ENCODE measurements at places on chromosomes 6 and 20.

DNA sequence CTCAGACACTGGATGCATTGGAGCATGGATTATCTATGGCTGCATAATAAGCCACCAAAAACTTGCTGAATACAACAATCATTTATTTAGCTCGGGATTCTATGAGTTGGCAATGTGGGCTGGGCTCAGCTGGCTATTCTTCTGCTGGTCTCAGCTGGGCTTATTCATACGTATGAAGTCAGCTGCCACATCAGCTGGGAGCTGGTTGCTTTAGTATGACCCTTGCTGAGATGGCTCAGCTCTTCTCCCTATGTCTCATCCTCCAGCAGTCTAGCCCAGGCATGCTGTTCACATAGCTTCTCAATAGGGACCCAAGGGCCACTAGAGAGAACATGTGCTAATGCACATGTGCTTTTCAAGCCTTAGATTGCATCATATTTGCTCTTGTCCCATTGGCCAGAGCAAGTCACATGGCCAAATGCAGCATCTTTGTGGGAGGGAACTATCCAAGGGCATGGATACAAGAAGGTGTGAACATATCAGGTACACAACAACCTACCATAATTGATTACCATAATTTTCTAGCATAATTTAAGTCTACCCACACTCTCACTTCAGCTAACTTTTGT lies 444.6 kb downstream of the KIF16B start:
- no peak for DNase-seq

DNA sequence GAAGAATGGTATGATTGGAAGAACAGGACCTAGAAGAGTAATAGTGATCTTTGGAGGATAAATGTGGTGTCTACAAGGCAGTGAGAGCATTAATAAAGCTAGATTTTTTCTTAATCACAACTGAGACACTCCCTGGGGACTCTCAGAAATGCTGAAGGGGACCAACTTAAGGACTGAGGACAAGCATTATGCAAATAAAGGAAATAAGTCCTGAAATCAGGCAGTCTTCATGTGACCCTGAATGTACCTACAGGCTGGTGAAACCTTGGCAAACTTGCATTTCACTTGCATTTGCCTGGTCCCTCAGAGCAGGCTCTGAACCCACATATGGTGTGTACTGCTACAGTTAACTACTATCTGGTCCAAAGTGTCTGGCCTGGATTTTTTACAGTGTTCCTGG lies 19.3 kb upstream of the TTK start:
- DNase-seq: no peak

GRCh38 chr6:121143476-121143875 lies 190.8 kb downstream of the TBC1D32 start:
- no peak for DNase-seq

DNA sequence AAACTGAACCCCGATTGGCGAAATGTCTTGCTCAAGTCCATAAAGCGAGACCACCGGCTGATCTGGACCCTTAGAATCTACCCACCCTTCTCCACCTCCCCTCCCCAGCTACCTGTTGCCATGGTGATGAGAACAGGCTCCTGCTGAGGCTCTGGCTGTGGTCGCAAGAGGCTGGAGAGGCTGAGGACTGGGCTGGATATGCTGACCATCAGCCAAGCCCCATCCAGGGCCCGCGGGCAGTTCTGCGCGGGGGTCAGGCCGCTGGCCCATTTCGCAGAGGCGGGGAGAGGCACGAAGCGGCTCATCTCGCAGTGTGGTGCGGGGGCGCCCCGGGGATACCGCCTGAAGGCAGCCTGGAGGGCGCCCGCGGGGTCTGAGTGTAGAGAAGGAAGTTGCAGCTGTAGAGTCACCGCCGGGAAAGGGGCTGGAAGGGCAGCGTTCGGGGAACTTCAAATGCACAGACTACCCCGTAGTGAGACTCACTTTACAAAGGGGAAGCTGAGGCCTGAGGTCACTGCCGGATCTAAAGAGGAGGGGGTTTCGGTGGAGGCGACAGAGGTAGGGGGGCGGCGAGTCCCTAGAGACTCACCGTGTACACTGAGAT lies 671 bp downstream of the TAPBP start:
- peak; percentile 80 for DNase-seq

DNA sequence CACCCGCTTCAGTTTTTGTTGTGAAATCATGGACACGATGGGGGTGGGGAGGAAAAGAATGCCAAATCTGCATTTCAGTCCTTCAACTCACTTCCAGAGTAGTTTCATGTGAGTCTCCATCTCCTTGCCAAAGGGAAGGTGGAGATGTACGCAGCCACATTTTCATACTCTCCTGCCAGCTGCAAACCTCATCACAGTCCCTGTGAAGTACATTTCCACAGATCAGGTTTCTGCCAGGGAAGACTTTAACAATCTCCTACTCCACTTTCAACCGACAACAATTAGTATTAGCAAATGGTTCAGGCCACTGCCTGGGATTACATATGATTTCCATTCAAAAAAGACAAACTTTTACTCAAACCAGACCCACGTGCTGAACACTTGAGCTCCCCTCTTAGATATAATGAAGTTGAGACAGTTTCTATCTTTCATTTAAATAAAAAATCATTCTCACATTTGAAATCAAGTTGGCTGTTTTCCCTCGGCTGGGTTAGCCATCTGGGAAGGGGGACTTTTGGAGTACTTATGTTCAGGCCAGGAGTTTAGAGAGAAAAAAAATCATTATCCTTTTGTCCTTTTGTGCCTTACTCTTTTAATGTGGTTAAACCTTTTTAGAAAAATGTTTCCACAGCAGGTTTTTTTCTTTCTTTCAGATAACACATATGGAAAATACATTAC lies 51.0 kb upstream of the CEP162 start:
- peak; percentile 73 for DNase-seq

DNA sequence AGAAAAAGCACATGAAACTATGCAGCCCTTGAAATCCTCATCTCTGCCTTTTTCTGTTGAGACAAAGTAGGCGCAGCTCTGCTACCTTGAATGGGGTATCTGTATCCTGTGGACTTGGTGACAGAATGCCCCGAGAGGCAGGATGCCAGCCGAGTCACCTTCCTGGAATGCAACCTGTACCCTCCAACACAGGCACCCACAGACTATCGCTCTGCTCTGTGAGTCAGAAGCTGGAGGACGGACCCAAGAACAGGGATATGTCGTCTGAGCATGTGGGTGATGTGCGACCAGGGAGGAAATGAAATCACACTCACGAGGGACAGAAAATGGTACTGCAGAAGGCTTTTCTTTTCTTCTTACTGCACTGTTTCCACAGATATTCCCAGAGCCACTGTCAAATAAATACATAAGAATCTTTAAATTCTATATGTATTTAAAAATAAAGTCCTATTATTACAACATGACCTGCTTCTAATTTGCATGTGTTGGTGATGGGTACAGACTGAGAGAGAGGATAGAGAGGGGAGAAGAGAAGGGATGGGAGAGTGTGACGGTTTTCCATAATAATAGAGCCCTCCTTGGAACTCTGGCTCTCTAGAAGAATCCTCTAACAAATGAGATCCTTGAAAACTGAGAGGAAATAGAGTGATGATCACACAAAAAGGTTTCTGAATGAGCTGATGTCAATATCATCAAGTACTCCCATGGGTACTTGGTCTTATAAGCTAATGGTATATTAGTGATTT lies 308.1 kb downstream of the FOXC1 start:
- no peak for DNase-seq

GRCh38 chr6:17551383-17551958 lies 48.6 kb upstream of the FAM8A1 start:
- no peak for DNase-seq

DNA sequence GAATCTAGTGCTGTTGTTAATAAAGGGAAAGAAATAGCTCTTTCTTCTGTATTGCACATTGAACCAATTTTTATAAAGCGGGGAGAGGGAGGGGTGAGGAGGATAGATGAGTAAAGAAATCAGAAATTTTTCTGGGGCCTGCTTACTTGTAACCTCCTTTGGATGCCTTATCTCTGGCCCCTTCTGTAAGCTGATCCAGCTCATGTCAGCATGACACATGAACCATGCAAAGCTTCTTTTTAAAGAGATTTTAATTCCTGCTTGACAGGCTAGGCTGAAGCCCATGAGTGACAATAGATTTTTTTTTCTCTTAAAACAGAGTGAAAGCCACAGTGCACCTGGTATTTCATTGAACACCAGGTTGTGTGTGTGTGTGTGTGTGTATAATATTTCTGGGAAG lies 325.3 kb downstream of the PRL start:
- peak; percentile 37 for DNase-seq

GRCh38 chr6:41269166-41269565 lies 17.3 kb downstream of the TREM1 start:
- no peak for DNase-seq

DNA sequence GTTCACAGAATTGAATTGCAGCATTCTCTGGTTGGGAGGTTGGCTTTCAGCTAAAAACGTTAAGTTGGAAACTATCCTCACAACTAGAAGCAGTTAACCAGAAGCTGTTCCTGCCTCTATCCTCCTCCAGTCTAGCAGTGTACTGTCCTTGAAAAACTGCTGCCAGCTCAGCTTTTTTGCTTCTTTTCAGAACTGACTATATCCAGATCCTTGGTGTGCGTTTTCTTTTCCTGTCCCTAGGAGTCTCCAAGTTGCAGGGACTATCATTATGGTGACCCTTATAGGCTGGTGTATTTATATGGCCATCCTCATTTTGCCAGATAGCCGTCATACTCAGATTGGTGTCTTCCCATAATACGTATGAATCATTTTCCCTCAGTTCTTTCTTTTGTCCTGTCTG lies 5.5 kb downstream of the ITCH start:
- DNase-seq: no peak

GRCh38 chr20:57402206-57403125 lies 11.3 kb downstream of the RBM38 start:
- no peak for DNase-seq

- DNase-seq: no peak
Observed at GRCh38 chr20:48772183-48772976, 55.4 kb downstream of the PREX1 start.

GRCh38 chr6:168428052-168428826 lies 12.7 kb upstream of the SMOC2 start:
- DNase-seq: no peak

GRCh38 chr6:87393026-87393622 lies 14.6 kb upstream of the CFAP206 start:
- peak; percentile 88 for DNase-seq

DNA sequence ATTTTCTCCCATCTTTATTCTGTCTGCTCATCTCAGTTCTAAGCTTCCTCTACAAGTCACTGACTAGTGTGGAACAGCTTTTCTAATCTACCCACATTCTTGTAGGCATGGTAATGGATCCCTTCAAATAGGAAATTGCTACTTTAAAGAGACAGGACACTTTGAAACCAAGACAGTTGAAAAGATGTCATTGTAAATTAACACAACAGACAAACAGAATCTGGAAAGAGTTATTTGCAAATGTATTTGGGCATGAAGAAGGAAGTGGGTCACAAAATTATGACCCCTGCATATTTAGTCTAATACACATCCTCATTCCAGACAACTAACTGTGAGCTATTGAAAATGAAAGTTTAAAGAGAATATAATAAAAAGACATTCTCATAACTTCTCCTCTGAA lies 298.2 kb upstream of the MARCKS start:
- peak; percentile 42 for DNase-seq

GRCh38 chr6:46234700-46235099 lies 63.9 kb upstream of the ENPP5 start:
- no peak for DNase-seq

- DNase-seq: no peak
Observed at GRCh38 chr6:34638834-34639736, 57.5 kb downstream of the ILRUN start.

- peak; percentile 63 for DNase-seq
Observed at GRCh38 chr20:56974499-56975250, 291.8 kb downstream of the BMP7 start.

DNA sequence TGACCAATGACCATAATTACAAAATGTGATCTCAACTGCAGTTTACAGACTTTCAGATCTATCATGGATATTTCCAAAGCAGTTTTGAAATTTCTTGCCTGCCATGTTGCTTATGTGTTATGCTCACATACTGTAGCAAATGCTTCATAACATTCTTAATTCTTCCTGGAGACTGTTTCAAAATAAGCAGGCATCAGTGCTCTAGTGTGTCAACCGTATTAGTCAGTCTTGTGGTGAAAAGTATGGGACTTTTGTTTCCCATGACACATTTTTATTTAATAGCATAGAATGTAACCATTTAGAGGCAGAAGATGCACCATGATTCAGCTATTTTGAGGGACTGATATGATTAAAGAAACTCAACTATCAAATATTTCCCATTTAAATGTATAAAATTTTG lies 1.7 kb downstream of the POPDC3 start:
- DNase-seq: no peak

- DNase-seq: no peak
Observed at GRCh38 chr6:15426901-15427300, 181.0 kb downstream of the JARID2 start.

DNA sequence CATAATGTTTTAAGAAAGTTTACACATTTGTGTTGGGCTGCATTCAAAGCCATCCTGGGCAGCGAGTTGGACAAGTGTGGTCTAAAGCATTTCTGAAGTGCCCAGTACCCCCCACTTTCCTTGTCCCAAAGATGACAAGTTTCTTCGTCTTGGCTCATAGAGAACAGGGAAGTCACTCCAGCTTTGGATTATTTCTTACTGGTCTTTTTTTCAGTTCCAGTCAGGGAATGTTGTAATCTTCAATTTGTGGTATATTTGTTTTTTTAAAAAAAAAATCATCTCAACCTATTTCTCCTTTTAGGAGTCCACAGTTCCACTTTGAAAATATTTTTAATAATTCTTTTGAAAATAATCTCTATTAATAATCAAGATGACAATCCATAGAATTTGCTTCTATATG lies 34.0 kb downstream of the SLX4IP start:
- DNase-seq: no peak

DNA sequence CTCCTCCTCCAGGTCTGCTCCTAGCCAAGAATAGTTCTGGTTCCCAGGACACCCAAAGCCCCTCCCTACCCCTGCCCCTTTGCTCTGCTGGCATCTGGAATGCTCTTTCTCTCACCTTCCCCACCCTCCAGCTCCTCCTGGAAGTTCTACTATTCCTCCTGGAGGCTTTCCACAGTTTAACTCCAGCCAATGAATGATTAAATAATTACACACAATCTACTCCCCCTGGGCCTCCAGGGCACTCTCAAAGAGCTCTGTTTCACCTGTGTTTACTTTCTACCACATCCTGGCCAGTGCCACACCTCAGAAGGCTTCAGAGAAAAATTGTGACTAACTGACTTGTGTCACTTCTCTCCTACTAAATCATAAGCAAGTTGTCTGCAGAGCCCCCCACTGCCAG lies 36.2 kb downstream of the GCM1 start:
- no peak for DNase-seq

- DNase-seq: peak; percentile 90
Observed at GRCh38 chr6:53484476-53485280, 60.2 kb downstream of the GCLC start.

DNA sequence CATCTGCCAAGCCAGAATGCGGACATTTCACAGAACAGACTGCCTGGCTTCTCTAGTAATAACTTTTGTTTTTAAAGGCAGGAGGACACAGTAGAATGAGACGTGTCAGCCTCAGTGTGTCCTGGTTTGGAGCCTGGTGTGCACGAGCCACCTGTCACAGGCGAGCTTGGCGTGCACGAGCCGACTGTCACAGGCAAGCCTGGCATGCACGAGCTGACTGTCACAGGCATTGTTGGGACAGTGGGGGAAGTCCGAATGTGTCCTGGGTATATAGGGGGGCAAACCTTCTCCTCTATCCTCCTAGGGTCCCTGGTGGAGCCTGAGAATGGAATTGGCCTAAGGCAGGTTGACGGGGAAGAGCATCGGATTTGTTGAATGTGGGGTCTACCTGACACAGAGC lies 7.5 kb downstream of the KIF25 start:
- DNase-seq: no peak
